ENCODE measurements at places on chromosomes 2 and 18.

GRCh38 chr2:229780856-229781773 is 66.8 kb upstream of the DNER start:
- DNase-seq: peak; percentile 8

DNA sequence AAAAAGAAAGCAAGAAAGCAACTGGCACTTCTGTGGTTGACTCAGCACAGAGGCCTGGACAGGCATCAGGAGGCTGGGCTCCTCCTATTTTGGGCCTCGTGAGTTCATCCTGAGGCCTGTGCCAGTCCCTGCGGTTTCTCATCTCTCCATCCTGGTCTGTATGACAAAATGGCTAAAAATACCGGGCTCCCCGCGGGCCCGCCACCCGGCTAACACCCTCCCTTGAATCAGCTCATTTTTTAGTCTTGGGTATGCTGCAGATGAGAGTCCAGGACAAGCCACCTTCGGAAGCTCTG is 62.3 kb upstream of the YWHAQ start:
- no peak for DNase-seq

GRCh38 chr2:177053038-177053437 is 159.6 kb upstream of the HNRNPA3 start:
- DNase-seq: no peak

DNA sequence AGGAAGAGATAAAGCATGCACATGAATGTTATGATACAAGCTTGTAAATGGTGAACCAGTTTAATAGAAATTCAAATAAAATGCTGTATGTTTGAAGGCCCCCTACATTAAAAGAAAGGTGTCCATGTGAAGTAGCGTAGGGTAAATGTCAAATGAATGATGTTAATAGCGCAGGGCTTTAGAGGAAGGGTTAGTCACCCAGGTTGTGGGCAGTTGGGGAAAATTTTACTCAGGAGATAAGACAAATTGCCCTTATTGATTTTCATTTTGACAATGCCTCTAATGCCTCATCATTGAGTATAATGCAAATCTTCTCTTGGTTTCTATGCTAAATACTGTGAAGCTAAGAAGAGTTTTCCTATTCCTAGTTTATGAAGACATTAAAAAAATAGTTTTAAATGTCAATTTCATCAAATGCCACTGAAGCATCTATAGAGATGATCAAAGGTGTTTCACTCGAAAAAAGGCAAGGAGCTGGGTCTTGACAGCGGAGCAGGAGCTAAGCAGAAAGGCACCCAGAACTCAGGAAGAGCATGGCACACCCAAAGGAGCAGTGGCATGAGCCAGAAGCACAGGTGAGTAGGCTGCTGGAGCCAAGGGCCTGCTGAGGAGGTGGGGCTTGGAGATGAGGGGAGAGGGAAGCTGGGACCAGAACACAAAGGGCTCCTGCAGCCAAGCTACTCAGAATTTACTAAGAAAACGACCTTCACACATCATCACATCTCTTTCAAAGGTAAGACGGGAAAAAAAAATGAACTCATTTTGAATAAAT is 129.3 kb upstream of the ACKR3 start:
- no peak for DNase-seq

GRCh38 chr2:64852771-64853241 is 136.4 kb upstream of the SLC1A4 start:
- DNase-seq: no peak

GRCh38 chr2:241379481-241380480 is 23.7 kb downstream of the FARP2 start:
- DNase-seq: peak; percentile 63

DNA sequence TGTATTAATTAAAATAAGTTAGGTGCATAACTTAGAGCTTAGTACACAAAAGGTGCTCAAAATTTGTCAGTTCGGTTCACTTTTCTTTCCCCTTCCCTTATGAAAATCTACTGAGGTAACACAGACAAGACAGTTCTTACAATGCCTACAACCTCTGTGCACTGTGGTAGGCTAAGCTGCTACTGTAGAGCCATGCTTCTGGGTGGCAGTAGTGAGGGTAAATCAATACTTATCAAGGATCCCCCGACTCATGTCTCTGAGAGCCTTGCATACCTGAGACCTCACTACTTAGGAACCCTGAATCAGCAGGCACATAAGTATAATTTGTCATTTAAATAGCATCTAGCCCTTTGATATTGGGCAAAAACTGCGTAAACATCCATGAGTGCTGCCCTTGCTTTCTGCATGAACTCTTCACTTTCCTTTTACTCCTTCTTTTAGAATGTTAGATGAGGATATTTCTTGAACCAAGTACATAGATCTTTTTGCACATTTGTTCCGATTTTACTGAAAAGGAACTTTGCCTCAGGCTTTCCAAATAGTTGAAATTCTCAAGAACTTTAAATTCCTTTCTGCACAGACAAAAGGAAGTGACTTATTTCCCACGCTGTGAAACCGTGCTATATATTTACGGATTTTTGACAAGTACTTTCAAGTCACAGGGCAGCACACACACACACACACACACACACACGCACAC is 234.4 kb downstream of the TRIB2 start:
- peak; percentile 41 for DNase-seq

GRCh38 chr2:240211598-240212424 is 71.4 kb upstream of the OTOS start:
- DNase-seq: no peak

DNA sequence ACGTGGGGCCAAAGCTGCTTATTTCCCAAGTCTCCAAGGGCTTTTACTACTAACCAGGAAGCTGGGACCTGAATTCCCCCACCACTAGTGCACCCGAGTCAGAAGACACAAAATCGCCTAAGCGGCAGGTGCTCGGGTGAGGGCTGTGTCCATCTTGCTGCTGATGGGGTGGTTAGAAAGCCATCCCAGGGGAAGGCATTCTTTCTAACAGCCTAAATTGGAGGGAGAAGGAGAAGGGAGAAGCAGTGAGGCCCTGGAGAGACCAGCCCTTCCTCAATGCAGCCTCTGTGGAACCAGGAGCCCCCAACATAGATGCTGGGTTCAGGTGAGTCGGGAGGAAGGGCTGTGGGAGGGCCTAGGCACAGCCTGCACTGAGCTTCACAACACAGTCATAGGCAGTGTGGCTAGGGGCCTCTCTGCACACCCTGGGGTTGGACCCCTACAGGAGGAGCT is 1.9 kb upstream of the PROM2 start:
- DNase-seq: no peak

DNA sequence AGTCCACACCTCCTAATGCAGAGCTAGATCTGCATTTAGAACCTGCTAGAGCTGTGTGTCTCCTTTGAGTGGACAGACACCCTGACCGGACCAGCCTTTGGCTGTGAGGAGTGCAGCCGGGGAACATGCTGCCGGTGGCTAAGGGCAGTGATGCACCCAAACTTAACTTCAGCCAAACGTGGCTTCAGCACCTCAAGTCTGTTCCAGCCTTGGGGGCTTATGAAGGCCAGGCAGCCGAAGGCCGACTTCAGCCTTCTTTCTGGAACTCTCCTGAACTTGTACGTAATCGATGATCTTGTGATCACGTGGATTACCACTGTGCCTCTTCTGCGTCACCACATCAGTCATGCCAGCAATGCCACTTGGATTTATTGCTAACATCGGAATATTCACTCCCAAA is 49.1 kb downstream of the POMC start:
- no peak for DNase-seq

DNA sequence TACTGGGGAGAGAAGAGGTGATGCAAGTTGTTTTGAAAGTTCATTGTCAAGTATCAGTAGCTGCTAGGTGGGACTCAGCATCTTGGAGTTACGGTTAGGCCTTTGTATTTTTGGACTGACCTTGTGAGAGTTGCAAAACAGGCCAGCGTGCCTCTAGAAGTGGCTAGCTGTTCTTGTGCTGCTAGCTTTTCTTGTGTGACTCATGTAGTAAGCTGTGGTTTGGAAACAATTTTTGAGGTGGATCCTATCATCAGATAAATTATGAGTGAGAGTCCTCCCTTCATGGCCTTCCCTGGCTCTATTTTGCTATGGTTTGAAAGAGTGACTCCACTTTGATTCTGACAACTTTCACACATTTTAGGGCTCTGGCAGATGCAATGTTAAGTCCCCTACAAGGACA is 409.2 kb upstream of the HS6ST1 start:
- DNase-seq: peak; percentile 87

DNA sequence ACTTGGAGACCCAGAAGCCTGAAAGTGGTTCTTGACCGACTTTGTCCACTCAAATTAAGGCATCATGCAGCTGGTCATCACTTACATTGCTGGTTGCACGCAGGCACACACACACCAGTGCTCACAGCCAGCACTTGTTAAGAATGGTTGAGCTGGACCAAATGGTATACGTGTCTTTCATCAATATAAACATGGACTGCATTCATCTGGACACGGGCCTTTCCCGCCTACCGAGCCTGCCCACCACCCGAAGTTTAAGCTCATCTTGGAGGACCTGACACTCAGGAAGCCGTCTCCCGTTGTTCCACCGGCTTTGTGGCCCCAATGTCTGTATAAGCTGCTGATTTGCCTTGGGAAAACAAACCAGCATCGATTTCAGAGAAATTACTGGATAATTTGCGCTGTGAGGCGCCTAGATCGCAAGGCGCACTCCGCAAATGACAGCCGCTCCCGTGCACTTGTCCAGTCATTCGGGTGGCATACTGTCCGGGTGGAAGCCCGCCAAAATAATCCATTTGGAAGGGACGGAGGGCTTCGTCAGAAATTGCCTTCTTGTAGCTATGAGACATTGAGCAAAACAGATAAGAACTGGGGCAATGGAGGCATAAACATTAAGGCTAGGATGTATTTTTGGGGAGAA is 40.1 kb upstream of the AKAIN1 start:
- no peak for DNase-seq

GRCh38 chr2:28997847-28998735 is 17.0 kb downstream of the TOGARAM2 start:
- no peak for DNase-seq

DNA sequence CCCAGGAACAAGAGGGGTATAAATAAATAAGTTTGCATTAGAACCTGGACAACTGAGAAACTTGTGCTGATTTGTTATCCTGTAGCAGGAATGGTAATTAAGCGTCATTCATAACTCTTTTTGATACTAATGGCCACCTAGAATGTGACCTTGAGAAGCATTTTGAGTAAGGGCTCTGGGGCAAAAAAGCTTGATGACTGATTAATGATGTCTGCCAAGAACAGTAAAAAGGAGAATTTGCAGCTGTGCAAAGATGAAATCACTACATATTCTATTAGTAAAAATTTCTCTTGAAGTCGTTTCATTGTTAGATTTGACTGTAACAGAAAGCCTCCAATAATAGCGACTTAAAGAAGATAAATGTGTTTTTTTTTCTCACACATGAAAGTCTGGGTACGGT is 157.7 kb downstream of the PRKCE start:
- DNase-seq: no peak

GRCh38 chr2:17658251-17658843 is 95.3 kb downstream of the SMC6 start:
- no peak for DNase-seq

DNA sequence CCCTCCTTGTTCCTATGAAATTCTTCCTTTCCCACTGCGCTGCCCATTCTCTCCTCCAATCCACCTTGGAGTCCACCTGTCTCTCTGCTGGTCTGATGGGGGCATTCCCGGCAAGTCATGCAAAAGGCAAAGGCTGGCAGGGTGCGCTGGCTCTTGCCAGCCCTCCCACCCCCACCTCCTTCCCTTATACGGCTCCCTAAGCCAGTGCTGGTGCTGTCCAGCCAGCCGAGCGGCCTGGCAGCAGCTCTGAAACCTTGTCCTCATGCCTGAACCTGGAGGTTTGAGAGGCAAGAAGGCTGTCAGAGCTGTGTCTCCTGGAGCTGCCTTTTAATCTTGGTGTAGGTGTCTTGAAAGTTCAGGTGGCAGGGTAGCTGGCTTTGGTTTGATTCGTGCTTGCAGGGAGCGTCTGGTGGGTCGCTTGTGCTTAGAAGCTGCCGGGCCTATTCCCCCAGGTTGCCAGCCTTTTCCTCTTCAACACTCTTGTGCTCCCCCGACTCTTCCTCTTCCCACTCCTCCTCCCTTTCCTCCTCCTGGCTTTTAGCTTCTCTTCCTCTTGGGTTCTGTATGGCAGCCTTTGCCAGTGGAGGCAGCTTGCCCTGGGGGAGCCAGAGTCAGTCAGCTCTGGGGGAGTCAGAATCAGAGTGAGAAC is 748 bp downstream of the LIPG start:
- DNase-seq: no peak

DNA sequence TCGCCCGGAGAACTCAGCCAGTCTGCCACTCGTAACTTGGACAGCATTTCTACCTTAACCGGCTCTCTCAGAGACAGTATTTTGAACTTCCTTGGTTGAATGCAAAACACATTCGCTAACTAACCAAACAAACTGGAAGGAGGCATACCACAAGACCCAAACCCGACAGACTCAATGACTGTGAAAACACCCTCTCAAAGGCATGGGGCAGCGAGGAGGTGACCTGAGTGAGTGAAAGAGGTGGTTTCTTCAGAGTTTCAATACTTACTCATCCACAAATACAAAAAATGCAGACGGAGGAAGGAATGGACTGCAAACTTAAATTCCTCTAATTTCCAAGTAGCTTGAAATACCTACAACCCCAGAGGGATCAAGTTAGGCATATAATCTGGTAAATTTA is 132.9 kb downstream of the GAREM1 start:
- no peak for DNase-seq

DNA sequence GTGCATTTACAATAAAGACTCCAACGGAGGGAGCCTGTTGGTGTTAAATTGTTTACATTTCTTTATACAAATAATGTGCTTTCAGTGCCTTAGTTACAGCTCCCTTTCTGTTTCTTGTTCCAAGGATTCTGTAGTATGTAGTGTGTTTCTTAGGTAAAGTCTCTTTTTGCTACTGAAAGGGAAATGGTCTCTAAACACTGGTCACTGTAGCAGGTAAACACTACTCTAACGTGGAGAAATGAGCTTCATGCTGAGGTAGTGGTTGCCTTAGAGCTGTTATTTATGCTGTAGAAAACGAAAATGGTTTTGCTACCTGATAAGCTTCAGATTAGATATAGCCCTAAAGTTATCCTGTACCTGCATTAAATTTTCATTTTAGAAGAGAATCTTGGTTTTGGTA is 163.6 kb downstream of the CAPN13 start:
- no peak for DNase-seq

DNA sequence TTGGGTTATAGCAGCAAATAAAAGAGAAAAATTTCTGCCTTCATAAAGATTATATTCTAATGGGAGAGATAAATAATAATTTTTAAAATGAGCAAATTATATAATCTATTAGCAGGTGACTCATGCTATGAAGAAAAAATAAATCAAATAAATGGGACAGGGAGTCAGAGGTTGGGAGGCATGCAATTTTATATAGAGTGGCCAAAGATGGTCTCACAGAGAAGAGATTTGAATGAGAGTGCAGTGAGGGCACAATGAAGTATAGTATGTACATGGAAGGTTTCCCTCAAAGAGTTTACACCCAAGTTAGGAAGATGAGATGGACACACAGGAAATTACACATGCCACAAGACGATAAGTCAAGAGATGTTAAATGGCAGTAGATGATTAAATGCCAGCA is 369.4 kb downstream of the TXNL1 start:
- no peak for DNase-seq

GRCh38 chr2:165114346-165114939 is 89.4 kb downstream of the SCN3A start:
- DNase-seq: peak; percentile 7
